ENCODE measurements at places on chromosomes 1 and 21.

- DNase-seq, result no peak
These were observed 125.7 kb downstream of the MATN1 start for GRCh38 chr1:30597711-30598110.

DNA sequence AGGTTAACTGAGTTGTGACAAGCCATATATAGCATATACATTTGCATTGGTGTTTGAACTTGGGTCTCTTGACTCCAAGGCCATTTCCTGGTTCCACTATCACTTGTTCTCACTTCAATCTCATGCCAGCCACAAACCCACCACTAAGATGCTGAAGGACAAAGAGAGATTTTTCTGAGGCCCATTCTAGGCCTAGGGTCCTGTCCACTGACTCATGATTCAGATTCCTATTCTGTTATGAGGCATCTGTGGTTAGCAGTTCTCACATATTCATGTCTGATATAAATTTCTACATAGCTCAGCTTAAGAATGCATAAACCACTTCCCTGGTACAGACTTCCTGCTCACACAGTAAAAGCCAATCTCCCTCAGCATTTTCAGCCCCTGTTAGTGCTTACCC, 326.1 kb upstream of the BEND5 start:
- no peak for DNase-seq

GRCh38 chr1:218553197-218553596, 208.1 kb downstream of the TGFB2 start:
- no peak for DNase-seq

DNA sequence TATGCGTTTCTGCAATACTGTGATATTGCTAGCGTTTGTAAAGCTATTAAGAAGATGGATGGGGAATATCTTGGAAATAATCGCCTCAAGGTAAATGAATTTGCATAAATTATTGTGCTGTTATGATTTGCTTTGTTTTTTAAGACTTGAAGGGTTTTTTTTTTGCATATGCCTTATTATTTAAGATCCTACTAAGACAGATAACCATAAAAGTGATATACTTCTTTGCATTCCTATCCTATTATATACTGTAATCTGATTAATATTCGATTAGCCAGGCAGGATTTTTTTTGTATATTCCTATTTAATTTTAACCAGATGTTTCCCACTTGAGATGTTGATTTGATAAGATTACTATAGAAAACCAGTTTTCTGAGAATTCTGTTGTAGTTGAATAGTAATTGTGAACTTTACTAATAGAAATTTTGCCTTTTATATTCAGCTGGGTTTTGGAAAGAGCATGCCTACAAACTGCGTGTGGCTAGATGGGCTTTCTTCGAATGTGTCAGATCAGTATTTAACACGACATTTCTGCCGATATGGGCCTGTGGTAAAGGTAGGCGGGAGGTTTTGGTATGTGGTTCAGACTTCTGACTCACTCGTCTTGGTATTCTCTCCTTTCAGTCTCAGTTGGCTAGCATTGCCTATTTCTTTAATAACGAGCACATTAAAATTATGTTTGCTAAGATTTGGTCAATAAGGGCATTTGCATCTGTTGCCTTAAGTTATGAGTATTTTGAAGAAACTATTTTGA, 56.8 kb downstream of the ZBTB17 start:
- DNase-seq, result peak; percentile 68

- DNase-seq, result no peak
These were observed 15.9 kb downstream of the KIAA1614 start for GRCh38 chr1:180928331-180929230.

GRCh38 chr1:227798078-227798802, 17.2 kb upstream of the PRSS38 start:
- no peak for DNase-seq

GRCh38 chr1:188782220-188782841, 1695.3 kb downstream of the BRINP3 start:
- DNase-seq, result no peak

DNA sequence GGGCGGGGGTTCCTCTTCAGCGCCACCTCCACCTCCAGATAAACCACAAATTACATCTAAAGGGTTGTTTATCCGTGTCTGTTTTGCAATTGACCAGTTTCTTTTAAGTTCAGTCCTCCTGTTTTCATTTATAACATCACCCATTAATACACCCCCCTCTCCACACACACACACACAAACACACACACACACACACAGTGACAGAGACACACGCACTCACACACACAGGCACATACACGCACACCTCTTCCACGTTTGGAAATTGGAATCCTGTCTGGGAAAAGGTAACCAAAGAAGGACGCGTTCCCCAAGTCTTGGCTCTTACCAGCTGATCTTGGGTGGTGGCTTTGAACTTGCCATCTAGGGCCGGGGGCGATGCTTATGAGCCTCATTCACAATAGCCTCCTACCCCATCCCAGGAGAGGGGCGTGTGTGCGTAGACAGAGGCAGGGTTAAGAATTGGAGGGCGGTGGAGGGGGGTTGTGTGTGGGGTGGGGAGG, 442 bp upstream of the CSMD2 start:
- DNase-seq, result no peak

DNA sequence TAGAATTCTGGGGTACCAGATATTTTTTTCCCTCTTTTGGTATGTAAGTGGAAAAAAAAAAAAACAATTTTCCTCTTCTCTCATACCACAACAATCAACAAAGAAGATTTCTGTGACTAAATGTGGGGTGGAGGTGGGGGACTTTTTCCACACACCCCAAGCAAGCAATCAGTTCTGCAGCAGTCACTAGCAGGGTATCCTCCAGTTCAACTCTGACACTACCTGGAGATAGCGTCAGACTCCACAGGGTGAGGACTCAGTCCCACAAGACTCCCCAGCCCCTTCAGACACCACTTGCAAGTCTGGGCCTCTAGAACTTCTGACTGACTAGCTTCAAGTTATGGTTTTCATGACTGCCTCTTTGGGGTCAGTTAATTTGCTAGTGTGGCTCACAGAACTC, 6.2 kb downstream of the DHX9 start:
- DNase-seq, result no peak

DNA sequence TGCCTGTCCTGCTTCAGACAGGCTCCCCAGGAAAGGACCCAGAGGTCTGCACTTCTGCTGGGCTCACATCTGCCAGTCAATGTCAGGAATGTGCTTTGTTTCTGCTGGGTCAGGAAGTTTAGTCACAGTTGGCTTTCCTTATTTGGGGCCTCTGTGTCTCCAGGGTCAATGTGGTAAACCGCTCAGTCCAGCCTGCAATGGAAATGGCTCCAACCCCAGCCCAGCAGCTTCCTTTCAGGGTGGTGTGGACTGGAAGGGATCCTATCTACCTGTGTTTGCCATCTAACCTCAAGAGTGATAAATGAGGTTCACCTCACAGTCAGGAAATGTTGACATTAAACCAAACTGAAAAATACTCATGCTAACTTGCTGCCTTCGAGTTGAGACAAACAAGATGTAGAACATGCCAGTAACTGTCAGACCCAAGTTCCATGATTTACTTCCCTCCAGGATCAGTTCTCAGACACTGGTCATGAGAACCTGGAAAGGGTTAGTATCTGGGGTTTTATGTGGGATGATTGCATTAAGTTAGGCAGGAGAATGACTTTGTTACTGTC, 20.3 kb downstream of the ENO1 start:
- no peak for DNase-seq

Data from stimulated activated CD4-positive, alpha-beta T cell treated with anti-CD3 and anti-CD28 coated beads, Interleukin-15, amount 100 ng/mL, for 48 hours (primary cell).